ENCODE measurements at places on chromosomes 11 and 22.

DNA sequence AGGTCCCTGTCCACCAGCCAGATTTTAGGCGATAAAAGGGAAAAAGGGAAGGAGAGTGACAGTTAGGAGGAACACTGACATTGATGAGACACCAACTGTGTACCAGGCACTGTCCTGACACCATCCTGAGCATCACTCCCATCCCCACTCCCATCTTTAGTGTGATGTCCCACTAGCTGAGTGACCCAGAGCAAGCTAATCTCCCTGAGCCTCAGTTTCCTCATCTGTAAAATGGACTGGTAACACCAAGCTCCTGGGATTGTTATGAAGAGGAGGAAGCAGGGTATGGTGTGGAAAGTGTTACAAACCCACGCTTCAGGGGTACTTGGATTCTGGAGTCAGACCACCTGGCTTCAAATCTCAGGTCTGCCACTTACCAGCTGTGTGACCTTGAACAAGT lies 8.5 kb upstream of the P2RY6 start:
- no peak for DNase-seq

- DNase-seq: no peak
Measured at GRCh38 chr11:46335890-46336562, 11.2 kb upstream of the DGKZ start.

- DNase-seq: no peak
Measured at GRCh38 chr11:110235966-110236365, 60.4 kb downstream of the RDX start.

GRCh38 chr11:37124384-37124783 lies 526.3 kb upstream of the RAG2 start:
- DNase-seq: no peak

- no peak for DNase-seq
Measured at GRCh38 chr11:75780888-75781287, 12.3 kb downstream of the DGAT2 start.

DNA sequence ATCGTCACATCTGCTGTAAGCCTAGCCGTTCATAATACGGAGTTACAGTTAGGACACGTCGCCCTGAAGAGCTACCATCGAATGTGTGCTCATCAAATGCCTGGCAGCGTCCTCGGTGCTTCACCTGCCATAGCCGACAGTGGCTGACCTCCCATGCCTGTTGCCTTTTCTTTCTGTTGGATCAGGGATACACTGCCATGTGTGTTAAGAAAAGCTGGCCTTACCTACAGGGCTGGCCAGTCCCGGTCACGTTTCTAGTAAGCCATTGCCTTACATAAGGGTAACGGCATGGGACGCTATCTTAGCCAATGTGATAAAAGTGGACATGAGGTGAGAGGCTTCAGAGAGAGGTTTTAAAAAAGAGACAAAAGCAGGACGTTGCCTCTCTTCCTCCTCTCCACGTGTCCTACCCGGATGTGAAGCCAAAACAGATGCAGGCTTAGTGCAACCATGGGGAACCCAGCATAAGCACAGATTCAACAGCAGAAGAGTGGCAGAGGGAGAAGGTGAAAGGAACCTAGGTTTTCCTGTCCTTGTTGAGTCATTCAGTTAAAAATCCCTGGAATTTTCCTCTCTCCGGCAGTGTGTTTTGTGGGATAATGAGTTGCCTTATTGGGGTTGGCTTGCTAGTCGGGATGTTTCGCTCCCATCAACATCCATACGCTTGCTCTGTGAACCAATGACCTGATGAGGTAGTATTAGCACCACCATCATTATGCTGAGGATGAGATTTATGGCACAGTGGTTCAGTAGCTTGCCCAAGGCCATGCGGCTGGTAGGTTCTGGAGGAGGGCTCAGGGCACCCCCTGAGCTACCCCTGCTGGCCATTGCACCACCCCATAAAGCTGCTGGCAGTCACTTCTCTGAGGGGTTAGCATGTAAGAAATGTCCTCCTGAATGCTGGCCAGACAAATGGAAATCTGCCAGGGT lies 67.4 kb upstream of the B3GAT1 start:
- DNase-seq: no peak

All from T-helper 22 cell (primary cell).